Stimulated activated naive CD8-positive, alpha-beta T cell treated with anti-CD3 and anti-CD28 coated beads, Interleukin-15, amount 100 ng/mL, for 72 hours (primary cell): ENCODE measurements at places on chromosomes 5 and 9.

DNA sequence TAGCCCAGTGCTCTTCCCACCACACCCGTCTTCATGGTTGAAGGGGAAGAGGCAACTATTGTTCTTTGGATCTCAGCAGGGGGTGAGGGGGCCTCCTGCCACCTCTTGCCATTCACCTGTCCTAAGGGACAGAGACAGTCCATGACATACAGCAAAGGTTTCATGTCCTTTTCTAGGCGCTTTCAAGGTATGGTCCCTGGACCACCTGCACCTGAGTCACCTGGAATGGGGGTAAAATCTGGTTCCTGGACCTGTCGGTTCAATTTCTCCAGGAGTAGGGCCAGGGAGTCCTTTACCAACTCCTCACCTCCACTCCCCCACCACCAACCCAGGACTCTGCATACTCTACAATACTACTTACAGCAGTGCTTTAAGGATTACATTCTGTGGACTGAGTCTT is 33.5 kb upstream of the SAP30L start:
- no peak for DNase-seq

DNA sequence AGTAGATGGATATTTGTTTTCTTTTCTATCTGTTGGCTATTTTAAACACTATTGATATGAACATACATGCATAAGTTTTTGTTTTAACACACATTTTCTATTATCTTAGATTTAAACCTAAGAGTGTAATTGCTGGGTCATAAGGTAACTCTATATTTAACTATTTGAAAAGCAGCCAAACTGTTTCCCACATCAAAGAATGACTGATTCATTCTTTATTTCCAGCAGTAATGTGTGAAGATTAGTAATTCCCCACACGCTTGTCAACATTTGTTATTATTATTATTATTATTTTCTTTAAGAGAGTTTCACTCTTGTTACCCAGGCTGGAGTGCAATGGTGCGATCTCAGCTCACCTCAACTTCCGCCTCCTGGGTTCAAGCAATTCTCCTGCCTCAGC is 1495.8 kb downstream of the EFNA5 start:
- no peak for DNase-seq

- no peak for DNase-seq
Measured at GRCh38 chr5:34505731-34506130, 150.4 kb upstream of the RAI14 start.

GRCh38 chr9:131291795-131292315 is 2.3 kb downstream of the PLPP7 start:
- DNase-seq = no peak

DNA sequence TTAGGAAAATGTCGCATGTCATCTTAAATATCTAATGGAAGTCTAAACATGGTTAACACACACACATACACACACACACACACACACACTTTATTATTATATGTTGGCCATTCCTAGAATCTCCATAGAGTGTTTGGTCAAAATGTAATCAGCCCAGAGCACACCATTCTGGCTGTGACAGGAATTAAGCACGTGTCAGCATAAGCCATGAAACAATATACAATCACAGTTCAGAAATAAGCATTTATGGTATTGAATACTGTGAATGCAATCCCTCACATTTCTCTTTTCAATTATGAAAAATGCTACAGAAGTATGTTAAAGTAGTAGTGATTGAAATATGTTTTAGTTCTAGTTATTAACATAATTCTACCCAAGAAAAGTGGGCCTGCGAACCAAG is 611.6 kb downstream of the PRELID2 start:
- no peak for DNase-seq

DNA sequence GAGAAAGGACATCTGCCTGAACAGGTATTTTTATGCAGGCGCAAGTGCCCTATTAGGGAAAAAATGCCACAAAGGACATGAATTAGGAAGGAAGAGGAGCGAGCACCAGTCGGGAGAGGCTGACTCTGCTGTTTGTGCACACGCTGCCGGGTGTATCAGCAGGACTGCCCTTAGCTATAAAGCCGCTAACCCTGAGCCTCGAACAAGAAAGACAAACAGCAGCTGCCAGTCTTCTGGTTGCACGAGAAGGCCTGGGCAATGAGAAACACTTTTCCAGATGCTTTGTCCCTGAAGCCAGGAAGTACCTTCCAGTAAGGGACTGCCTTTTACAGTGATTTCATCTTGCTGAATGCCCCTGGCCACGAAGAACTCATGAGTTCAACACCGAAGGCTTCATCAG is 12.6 kb downstream of the QSOX2 start:
- no peak for DNase-seq

- no peak for DNase-seq
Measured at GRCh38 chr9:16773116-16773515, 97.4 kb downstream of the BNC2 start.
